SJSA1 (cell line): ENCODE measurements at places on chromosomes 4 and X.

GRCh38 chr4:16386711-16387320, 160.5 kb upstream of the TAPT1 start:
- H3K27me3 ChIP-seq, result no peaks in the 10 kb centered on the region
- no peak overlapping the region for H3K27ac ChIP-seq
- H3K4me1 ChIP-seq, result no peaks in the 10 kb centered on the region
- H3K4me3 ChIP-seq, result no peak overlapping the region

GRCh38 chrX:537151-537550, 93.4 kb upstream of the SHOX start:
- H3K4me3 ChIP-seq, result no peak overlapping the region
- no peaks in the 10 kb centered on the region for H3K36me3 ChIP-seq
- no peak for DNase-seq
- no peak overlapping the region for H3K27ac ChIP-seq

GRCh38 chr4:145735347-145735675, 55.4 kb downstream of the C4orf51 start:
- DNase-seq, result peak; percentile 98
- H3K4me3 ChIP-seq, result no peak overlapping the region
- no peaks in the 10 kb centered on the region for H3K27me3 ChIP-seq
- no peaks in the 10 kb centered on the region for H3K36me3 ChIP-seq
- H3K4me1 ChIP-seq, result peaks cover 56% of the 10 kb centered on the region

- H3K4me1 ChIP-seq, result no peaks in the 10 kb centered on the region
- DNase-seq, result no peak
- no peak overlapping the region for H3K27ac ChIP-seq
- H3K27me3 ChIP-seq, result no peaks in the 10 kb centered on the region
Measured at GRCh38 chrX:15877380-15877779, 22.8 kb upstream of the AP1S2 start.

DNA sequence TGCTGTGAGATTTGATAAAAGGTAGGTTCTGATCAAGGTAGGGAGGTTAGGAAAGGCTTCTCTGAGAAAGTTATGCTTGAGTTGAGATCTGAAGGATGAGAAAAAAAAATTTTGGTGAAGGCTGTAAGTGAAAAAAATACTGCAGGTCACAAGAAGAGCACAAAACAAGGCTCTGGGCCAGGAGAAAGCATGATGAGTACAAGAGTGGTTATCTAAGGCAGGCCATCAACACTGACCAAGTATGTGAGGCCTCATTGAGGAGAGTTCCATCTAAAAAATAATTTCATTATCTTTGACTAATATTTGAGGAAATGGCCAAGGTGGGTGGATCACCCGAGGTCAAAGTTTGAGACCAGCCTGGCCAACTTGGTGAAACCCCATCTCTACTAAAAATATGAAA, 71.6 kb upstream of the SLC4A4 start:
- peaks cover 1% of the 10 kb centered on the region; the same call in 1 of the 2 replicates for H3K4me1 ChIP-seq
- no peaks in the 10 kb centered on the region for H3K27me3 ChIP-seq
- H3K27ac ChIP-seq, result no peak overlapping the region
- H3K36me3 ChIP-seq, result no peaks in the 10 kb centered on the region

- no peaks in the 10 kb centered on the region for H3K27me3 ChIP-seq
- DNase-seq, result no peak
- peaks cover 8% of the 10 kb centered on the region for H3K4me1 ChIP-seq
- H3K36me3 ChIP-seq, result no peaks in the 10 kb centered on the region
- H3K27ac ChIP-seq, result no peak overlapping the region
Measured at GRCh38 chr4:24764345-24764744, 31.0 kb upstream of the SOD3 start.

GRCh38 chr4:153488006-153488891, 22.1 kb downstream of the TMEM131L start:
- DNase-seq, result peak; percentile 47
- H3K4me1 ChIP-seq, result peaks cover 58% of the 10 kb centered on the region
- no peak overlapping the region for H3K4me3 ChIP-seq
- H3K27ac ChIP-seq, result peak overlapping the region; percentile 31

DNA sequence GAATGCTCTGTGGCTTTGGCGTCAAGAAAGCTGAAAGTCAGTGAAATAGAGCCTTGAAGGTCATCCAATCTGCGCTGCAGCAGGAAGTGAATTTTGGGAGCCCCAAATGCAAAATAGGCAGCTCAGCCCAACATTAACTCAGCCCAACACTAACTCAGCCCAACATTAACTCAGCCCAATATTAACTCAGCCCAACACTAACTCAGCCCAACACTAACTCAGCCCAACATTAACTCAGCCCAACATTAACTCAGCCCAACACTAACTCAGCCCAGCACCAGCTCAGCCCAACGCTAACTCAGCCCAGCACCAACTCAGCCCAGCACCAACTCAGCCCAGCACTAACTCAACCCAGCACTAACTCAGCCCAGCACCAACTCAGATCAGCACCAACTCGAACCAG, 71.5 kb downstream of the SORBS2 start:
- H3K4me3 ChIP-seq, result no peak overlapping the region
- no peak overlapping the region for H3K27ac ChIP-seq
- H3K27me3 ChIP-seq, result no peaks in the 10 kb centered on the region
- no peaks in the 10 kb centered on the region for H3K36me3 ChIP-seq
- DNase-seq, result no peak

DNA sequence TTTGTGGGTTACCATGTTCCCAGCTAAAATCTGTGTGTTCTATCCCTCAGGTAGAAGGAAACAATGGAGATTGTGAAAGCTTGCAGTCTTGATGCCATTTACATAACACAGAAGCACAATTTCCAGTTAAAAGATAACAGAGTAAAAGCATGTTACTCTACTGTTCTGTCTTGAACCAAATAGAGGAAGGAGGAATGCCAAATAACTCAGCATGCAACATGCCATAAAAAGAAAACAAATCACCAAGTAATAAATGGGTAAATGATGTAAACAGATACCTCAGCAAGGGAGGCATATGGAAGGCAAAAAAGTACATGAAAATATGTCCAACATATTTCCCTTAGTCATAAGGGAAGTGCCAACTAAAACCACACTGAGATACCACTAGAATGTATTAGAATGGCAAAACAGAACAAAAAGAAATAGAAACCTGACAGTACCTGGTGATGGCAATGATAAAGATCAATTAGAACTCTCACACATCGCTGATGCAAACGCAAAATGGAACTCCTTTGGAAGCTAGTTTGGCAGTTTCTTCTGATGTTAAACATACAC, 502.6 kb upstream of the HS3ST1 start:
- no peak overlapping the region for H3K27ac ChIP-seq
- H3K27me3 ChIP-seq, result no peaks in the 10 kb centered on the region
- no peaks in the 10 kb centered on the region for H3K36me3 ChIP-seq
- H3K4me3 ChIP-seq, result no peak overlapping the region

- peaks cover 21% of the 10 kb centered on the region for H3K4me1 ChIP-seq
- no peak for DNase-seq
- peak overlapping the region; percentile 33; the same call in 1 of the 2 replicates for H3K27ac ChIP-seq
Measured at GRCh38 chr4:101345271-101345595, 2.1 kb downstream of the PPP3CA start.

- no peaks in the 10 kb centered on the region for H3K36me3 ChIP-seq
- no peaks in the 10 kb centered on the region for H3K27me3 ChIP-seq
- no peak overlapping the region for H3K27ac ChIP-seq
Measured at GRCh38 chr4:54924891-54925290, 200.5 kb downstream of the KDR start.
